CD4-positive, alpha-beta T cell (primary cell): ENCODE measurements at places on chromosomes 5 and 9. TPM values are rescaled to one million over a fixed set of nuclear protein-coding genes. Genes with fewer than 3 reads are reported as not detected.

DNA sequence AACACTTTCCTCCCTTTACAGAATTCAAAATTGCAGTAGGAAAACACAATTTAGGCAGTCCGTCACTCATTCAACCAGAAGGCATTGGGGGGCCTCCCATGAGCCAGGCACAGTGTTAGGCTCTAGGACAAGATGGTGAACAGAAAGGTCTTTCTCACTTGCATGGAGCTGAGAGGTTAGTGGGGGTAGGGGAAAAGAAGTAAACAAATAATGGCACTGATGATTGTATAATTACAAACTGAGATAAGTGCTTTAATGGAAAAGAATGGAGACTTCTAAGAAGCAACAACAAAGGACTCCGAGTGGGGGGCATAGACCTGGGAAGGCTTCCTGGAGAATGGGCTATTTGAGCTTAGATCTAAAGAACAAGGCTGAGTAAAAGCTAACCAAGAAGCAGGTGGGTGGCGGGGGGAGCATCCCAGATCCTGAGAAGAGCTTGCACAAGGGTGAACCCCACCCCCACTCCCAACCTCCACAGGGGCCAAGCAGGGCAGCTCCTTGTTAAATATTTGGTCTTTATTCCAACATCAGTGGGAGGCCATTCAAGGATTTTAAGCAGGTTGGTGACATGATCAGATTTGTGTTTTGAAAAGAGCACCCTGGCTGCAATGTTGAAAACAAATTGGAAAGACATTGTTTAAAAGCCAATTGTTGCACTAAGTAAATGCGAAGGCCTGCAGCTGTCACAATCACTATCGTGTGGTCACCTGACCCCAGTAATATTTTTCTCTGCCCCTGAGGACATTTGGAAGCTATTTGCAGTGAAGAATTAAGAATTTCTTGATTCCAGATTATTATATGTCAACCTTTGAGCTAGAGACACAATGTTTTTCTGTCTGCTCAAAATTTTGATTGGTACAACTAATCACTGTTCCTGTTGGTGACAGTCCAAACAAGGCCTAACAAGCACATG, 73.9 kb upstream of the EFNA5 start:
- DNase-seq, result no peak

GEMIN5 gene
- 3.7 TPM for total RNA-seq

- no peak for DNase-seq
Measured at GRCh38 chr5:123119334-123119986, 30.4 kb downstream of the PRDM6 start.

DNA sequence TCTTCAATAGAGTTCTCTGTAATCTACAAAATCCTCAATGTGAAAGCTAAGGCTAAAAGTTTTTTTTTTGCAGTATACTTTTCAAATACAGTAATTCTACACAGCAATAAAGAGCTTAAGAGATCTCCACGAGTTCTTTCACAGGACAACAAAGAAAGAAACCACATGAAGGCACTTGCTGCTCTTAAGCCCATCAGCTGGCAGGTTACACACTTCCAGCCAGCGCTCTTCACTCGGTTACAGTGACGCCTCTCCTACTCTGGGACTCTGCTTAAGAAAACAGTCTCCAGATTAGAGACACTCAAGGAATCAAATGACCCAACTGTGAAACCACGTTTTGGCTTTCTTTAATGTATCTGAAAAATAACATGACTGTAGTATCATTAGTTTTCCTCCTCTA, 85.0 kb downstream of the ROR2 start:
- DNase-seq, result no peak

GRCh38 chr5:5418006-5418405, 4.5 kb upstream of the ICE1 start:
- DNase-seq, result no peak

GRCh38 chr5:131751506-131751905, 45.3 kb downstream of the FNIP1 start:
- no peak for DNase-seq

DNA sequence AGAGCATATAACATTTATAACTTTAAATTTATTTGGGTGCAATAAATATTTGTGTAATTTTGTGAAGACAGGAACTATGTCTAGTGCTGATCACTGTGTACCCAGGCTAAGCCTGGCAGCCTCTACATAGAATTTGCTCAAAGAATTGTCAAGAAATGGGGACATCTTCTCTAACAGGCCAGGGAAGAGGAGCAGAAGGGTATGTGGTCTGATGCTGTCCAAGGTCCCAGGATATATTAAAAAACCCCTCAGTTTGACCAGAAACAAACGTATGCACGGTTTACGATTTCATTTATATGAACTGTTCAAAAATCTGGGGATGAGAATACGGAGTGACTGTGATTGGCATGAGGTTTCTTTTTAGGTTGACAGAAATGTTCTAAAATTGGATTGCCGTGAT, 55.9 kb downstream of the MAT2B start:
- no peak for DNase-seq

GRCh38 chr9:126666155-126666803, 52.6 kb downstream of the LMX1B start:
- no peak for DNase-seq

DNA sequence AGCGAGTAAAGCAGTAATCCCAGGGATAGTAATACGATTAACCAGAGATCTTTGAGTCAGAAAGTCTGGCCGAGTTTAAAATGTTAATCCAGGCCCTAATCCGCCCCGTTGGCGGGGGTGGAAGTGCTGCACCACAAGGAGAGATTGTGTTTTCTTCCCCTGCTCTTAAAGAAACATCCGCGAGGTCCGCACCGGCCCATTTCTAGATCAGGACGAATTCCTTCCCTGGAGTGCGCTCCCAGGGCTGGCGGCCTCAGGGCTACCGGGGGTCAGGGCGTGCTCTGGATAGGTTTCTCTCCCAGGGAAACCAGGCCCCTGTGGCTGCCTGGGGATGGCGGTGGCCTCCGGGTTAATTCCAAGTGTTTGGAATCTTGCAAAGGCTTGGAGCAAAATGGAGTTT, 9.3 kb upstream of the NEUROG1 start:
- no peak for DNase-seq
